HCT116 (cell line): ENCODE measurements at places on chromosomes 2 and 18.
A peak's percentile ranks its signal among the peaks of the same experiment; 100 is the strongest.

DNA sequence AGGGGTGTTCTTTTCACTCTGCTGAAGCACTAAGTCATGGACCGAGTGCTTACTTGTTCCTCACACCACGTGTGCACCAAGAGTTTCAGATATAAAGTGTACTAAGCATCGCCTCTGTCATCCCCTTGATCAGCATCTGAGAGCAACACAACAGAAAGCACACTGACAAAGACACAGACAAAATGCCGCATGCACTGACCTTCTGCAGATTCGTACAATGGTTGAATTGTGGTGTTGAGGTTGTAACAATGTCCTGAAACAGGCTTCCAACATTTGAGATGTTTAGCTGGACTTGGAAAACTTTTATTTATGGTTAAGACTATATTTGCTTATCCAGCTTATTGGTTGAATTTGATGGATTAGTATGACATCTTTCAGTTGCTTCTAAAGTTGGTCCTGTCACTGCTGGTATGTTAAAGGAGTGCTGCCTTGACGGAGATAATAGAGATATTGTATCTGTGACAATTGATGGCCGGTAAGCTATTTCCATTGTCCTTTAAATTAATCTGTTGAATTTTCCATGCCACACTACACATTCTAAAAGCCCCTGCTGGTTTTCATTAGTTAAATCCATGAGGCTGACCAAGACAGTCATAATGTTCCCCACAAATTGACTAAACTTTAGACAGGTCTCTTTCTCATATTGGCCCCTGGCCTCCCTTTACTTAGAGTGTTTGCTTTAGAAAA is 99.9 kb downstream of the CBLN2 start:
- DNase-seq = no peak
- H3K27me3 ChIP-seq = no peaks in the 10 kb centered on the region
- no peak overlapping the region for H3K4me3 ChIP-seq
- H3K36me3 ChIP-seq = no peaks in the 10 kb centered on the region

DNA sequence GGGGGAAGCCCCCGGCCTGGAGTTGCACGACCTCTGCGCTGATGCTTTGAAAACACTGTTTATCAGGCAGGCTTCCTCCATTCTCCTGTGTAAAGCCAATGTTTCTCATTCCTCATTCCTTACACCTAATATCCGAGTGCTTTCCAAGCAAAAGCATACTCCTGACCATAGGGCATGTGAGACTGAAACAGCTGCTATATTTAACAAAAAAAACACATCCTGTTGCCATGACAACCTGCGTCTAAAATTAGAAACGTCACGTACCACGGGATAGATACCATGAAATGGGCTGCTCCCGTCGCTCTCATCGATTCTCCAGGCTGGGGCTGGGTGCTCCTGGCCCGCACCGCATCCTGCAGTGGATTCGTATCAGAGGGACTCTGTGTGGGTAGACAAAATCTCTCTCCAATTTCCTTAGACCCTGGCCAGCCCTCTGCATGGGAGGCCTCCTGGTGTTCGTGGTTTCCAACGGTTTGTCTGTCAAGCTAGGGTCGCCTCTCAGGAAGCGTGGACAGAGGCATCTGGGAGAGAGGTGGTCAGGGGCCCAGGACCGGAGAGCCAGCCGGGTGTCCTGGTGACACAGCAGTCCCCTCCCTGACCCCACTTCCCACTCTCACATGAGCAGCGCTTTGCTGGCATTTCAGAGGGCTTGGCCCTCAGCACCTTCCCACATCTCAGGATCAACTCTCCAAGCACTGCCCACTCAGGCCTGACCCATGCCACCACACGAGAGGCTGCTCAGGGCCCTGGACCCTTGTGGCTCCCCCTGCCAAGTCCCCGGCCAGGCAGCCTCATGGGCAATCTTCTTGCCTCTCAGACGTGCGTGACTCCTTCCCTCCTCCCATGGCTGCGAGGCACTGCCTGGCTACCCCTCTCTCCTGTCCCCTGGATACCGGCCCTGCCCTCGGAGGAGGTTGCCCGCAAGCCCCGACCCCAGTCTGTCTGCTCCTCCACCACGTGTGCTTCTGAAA is 268.1 kb downstream of the NDUFA10 start:
- H3K4me3 ChIP-seq = no peak overlapping the region
- H3K27me3 ChIP-seq = no peaks in the 10 kb centered on the region; the same call in 1 of the 2 replicates
- DNase-seq = no peak
- no peaks in the 10 kb centered on the region for H3K36me3 ChIP-seq
- no peak overlapping the region for H3K27ac ChIP-seq

GRCh38 chr2:234164493-234165413 is 114.3 kb downstream of the SPP2 start:
- no peak overlapping the region for H3K27ac ChIP-seq
- no peaks in the 10 kb centered on the region for H3K4me1 ChIP-seq
- no peaks in the 10 kb centered on the region for H3K36me3 ChIP-seq

DNA sequence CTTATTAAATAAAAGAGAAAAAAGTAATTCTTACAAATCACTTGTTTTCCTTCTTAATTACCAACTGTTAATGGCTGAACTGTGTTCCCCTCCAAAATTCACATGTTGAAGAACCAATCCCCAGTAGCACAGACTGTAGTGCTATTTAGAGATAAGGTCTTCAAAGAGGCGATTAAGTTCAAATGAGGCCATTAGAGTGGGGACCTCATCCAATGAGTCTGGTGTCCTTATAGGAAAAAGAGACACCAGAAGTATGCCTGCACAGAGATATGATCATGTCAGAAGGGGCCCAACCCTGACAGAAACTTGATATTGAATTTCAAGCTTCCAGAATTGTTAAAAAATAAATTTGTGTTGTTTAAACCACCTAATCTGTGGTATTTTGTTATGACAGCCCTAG is 89.8 kb downstream of the MEMO1 start:
- H3K4me3 ChIP-seq = no peak overlapping the region
- no peak overlapping the region for H3K27ac ChIP-seq
- no peaks in the 10 kb centered on the region for H3K4me1 ChIP-seq
- no peaks in the 10 kb centered on the region for H3K36me3 ChIP-seq
- no peak for DNase-seq

DNA sequence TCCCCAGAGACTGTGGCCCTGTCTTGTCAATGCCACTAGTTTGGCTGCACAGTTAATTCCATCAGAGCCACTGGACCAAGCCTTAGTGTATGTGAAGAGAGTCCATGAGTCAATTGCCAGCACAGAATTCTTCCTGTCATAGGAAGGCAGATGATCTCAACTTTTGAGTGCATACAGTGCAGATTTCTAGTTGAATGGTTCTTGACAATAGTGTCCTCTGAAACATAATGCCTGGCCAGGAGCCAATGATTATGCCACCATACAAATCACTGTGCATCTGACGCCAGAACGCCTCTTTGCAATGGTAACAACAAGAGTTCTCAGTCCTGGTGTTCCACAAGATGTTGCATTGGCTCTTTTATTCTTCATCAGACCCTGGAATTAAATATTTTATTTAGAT is 7.1 kb downstream of the NEUROD1 start:
- DNase-seq = no peak
- no peaks in the 10 kb centered on the region for H3K4me1 ChIP-seq
- no peaks in the 10 kb centered on the region for H3K36me3 ChIP-seq
- H3K27me3 ChIP-seq = no peaks in the 10 kb centered on the region
- H3K4me3 ChIP-seq = no peak overlapping the region

DNA sequence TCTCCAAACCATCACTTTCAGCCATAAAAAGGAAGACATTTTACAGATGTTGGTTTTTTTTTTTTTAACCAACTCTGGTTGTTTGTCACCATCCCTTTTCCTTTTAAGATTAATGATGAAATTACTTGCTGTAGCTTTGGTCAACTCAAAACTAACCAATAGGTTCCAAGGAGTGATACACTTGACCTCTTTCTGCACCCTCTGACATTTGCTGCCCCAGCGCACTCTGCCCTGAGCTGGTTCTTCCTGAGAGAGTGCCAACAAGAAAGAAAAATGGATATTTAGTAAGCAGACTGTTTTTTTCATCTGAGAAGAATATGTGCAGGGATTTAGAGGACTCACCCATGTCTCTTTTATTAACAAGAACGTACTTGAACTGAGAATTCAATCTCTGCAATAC is 520.0 kb downstream of the TXNL1 start:
- no peak overlapping the region for H3K4me3 ChIP-seq
- H3K36me3 ChIP-seq = no peaks in the 10 kb centered on the region
- no peaks in the 10 kb centered on the region for H3K27me3 ChIP-seq
- DNase-seq = no peak
- H3K27ac ChIP-seq = no peak overlapping the region
- H3K4me1 ChIP-seq = no peaks in the 10 kb centered on the region

GRCh38 chr2:215527736-215528135 is 91.9 kb upstream of the FN1 start:
- no peaks in the 10 kb centered on the region for H3K27me3 ChIP-seq
- H3K27ac ChIP-seq = no peak overlapping the region
- H3K4me1 ChIP-seq = no peaks in the 10 kb centered on the region
- no peak overlapping the region for H3K4me3 ChIP-seq

GRCh38 chr2:133158024-133158423 is 410.2 kb downstream of the NCKAP5 start:
- no peak overlapping the region for H3K4me3 ChIP-seq
- H3K36me3 ChIP-seq = no peaks in the 10 kb centered on the region
- no peak overlapping the region for H3K27ac ChIP-seq
- H3K27me3 ChIP-seq = no peaks in the 10 kb centered on the region

GRCh38 chr2:160335441-160335840 is 135.4 kb upstream of the ITGB6 start:
- H3K27me3 ChIP-seq = no peaks in the 10 kb centered on the region
- no peak for DNase-seq
- no peaks in the 10 kb centered on the region for H3K4me1 ChIP-seq
- no peak overlapping the region for H3K27ac ChIP-seq
- H3K4me3 ChIP-seq = no peak overlapping the region
- H3K36me3 ChIP-seq = no peaks in the 10 kb centered on the region

GRCh38 chr2:192749611-192750200 is 555.0 kb upstream of the TMEFF2 start:
- DNase-seq = peak; percentile 31
- H3K27ac ChIP-seq = no peak overlapping the region
- H3K27me3 ChIP-seq = no peaks in the 10 kb centered on the region

DNA sequence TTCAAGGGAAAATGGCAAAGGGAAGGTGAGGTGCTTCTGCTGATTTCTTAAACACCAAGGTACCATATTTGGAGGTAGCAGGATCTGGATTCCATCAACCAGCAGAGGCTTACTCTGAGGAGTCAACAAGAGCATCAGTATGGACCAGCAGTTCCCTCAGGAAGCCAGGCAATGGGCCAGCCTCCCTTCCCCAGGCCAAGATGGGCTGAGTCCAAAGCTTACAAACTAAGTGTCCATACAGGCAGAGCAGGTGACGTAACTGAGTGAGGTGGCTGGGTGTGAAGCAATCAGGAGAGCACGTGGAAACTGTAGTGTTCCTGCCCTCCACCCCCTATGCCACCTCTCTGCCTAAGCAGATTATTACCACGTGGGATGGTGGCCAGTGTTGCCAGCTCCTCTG is 134.2 kb upstream of the HNRNPA3 start:
- DNase-seq = no peak
- H3K4me3 ChIP-seq = no peak overlapping the region
- H3K27me3 ChIP-seq = peaks cover 23% of the 10 kb centered on the region; the same call in 1 of the 2 replicates
- no peaks in the 10 kb centered on the region for H3K4me1 ChIP-seq
- no peaks in the 10 kb centered on the region for H3K36me3 ChIP-seq

GRCh38 chr2:9800975-9801726 is 42.1 kb upstream of the TAF1B start:
- no peaks in the 10 kb centered on the region for H3K27me3 ChIP-seq
- H3K27ac ChIP-seq = peak overlapping the region; percentile 75
- DNase-seq = no peak
- H3K4me1 ChIP-seq = peaks cover 31% of the 10 kb centered on the region

GRCh38 chr2:233706720-233707119 is 6.0 kb upstream of the UGT1A5 start:
- H3K4me3 ChIP-seq = no peak overlapping the region
- no peaks in the 10 kb centered on the region for H3K27me3 ChIP-seq
- no peaks in the 10 kb centered on the region for H3K36me3 ChIP-seq
- no peak for DNase-seq
- no peaks in the 10 kb centered on the region for H3K4me1 ChIP-seq

GRCh38 chr2:197264332-197264731 is 46.2 kb downstream of the ANKRD44 start:
- no peaks in the 10 kb centered on the region for H3K36me3 ChIP-seq
- no peak for DNase-seq
- no peaks in the 10 kb centered on the region for H3K4me1 ChIP-seq
- no peak overlapping the region for H3K4me3 ChIP-seq
- H3K27ac ChIP-seq = no peak overlapping the region
- no peaks in the 10 kb centered on the region for H3K27me3 ChIP-seq

DNA sequence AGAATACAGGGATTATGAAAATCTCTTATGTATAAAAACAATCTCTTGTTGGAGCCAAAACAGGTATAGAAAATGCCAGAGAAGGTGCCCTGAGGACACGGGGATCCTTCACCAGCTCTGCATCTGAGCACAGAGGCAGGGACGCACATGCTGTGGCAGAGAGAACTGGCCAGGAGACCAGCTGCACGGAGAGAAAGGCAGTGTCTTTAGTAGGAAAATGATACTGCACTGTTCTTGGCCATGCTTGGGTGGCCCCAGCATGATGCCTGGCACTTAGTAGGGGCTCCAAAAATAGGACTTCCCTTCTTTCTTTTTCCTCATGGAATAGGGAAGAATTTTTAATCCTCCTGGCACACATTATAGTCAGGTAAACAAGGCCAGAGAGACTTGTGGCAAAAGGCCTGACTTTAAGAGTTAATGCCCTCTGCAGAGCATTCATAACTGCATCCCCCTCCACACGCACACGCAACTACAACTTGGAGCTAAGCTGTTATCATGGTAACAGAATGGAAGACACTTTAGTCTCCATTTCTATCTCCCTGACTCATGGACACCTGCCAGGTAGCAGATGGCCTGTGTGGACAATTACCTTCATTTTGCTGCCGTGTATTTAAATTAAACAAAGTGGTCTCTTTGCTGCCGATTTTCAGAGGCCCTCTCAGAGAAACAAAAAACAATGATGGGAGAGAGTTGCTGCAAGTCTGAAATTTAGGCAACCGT is 59.7 kb upstream of the DNMT3A start:
- H3K4me1 ChIP-seq = no peaks in the 10 kb centered on the region
- no peaks in the 10 kb centered on the region for H3K27me3 ChIP-seq
- no peak overlapping the region for H3K27ac ChIP-seq
- DNase-seq = no peak
- no peaks in the 10 kb centered on the region for H3K36me3 ChIP-seq
- no peak overlapping the region for H3K4me3 ChIP-seq
